ENCODE measurements at places on chromosomes 2 and 18.

GRCh38 chr2:240919786-240920782 is 13.9 kb downstream of the CROCC2 start:
- DNase-seq: no peak

DNA sequence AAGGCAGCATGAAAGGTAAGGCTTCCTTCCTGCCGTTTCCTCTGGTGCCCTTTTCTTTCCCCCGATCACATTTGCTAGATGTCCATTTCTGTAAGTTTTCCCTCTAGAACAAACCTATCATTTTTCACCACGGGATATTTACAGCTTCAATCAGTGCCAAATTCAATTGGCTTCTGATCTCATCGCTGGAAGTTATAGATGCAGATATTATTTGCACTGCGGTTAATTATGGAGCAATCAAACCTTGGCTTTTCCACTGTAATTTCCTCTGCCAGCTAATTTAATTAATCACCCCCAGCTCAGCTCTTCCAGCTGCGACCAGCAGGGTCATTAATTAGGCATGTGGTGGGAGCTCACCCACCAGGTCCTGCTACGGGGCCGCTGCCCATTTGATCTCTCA is 86.1 kb downstream of the GBX2 start:
- no peak for DNase-seq

DNA sequence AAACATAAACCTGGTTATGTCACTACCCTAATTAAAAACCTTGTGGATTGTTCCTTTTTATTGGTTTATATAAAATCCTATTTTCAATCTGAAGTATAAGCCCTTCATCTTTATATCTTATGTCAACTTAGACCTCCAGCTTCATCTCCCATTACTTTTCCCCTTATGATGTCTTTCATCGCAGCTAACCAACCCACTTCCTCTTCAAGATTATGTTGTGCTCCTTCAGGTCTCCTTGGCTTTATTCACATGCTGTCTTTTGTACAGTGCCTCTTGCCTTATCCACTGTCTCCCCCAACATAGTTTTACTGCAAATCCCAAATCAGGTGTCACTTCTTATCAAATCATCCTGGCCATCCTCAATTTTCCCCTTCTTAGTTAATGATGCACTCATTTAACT is 25.9 kb downstream of the MBD5 start:
- DNase-seq: no peak

GRCh38 chr18:66342577-66342976 is 261.3 kb downstream of the CDH19 start:
- DNase-seq: no peak

DNA sequence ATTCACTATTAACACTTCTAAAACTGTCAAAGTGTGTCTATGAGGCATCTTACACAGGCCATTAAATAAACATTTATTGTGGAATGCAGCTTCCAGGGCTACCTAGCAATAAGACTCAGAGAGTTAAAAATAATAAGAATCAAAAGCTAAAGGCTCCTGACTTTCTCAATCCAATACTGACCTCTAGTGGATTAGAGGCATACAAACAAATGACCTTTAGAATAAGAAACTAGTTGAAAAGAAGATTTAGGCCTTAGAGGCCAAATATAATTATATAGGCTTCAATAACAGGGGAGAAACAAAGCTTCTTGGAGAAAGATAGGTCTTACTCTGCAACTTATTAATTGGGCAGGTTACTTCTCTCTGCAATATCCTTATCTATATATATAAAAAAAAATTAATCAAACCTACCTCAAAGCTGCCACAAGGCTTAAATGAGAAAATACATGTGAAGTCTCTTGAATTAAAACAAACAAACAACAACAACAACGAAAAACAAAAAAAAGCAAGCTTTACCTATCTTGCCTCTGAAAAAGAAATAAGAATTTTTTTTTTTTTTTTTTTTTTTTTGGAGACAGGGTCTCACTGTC is 246.1 kb downstream of the EXOC6B start:
- peak; percentile 42 for DNase-seq

DNA sequence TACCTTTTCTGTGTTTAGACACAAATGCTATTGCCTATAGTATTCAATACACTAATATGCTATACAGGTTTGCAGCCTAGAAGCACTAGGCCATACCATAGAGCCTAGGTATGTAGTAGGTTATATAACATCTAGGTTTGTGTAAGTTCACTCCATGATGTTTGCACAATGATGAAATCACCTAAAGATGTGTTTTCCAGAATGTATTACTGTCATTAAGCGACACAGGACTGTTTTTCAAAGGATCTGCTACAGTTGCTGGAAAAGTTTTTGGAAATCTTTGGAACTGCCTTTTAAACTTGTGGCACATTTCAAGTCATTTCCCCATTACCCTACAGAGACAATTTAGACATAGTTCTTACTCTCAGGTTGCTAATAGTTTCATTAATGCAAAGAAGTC is 9.3 kb downstream of the PSMD1 start:
- DNase-seq: no peak

DNA sequence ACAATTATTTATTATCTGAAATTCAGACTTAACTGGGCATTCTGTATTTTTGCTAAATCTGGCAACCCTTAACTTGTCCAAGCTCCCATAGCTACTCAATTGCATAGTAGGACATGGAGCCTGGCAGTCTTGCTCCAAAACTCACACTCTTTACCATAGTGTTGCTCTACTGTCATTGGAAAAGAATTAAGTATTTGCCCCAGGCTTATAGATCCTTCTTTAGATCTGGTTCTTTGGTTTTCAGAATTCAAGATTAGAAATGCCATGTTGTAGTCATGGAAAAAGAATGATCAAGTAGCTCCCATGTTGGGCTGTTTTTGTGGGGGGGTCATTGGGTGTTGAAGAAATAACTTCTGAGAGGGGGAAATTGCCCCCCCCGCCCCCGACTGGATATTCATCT is 240.9 kb downstream of the WDPCP start:
- no peak for DNase-seq

DNA sequence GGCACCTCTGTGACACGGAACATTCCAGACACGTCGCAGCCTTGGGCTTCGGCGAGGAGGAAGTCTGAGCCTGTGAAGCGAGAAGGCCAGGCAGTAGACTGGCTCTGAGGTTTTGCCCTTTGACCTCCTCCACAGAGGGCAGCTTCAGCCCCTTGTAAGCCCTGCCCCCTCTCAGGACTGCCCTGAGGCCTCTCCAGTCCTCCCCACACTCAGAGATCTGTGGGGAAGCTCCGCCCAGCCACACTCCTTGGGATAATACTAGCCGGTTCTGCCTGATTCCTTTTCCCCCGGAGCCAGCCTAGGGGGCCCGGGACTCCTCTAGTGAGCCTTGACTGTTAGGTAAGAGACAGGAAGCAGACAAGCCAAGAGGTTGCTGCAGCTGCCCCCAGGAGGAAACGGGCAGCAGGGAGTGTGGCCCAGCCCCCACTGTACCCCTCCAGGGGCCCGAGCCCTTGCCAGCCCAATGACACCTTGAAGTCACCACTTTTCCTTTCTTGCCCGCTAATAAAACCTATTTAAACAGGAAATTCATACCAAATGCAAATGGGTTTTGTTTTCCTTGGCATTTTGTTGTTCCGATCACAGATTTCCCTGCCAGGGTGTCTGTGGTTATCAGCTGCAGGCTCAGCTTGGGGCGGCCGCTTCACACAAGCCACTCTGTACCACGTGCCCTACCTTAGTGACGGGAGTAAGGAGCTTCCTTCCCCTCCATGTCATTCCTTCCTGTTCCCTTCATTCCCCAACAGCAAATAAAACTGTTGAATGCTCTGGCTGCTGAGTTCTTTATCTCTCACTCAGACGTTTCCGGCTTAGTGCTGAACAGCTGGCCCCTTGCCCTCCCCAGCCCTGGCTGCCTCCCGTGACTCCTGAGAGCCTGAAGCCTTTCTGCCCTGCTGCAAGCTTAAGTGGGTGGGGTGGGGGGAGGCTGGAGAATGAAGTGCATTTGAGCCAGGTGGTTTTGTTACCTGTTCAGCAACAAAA is 124.7 kb downstream of the CABLES1 start:
- DNase-seq: no peak

Data from NCI-H446 (cell line).